ENCODE measurements at places on chromosomes 6 and 20. TPM values are rescaled to one million over a fixed set of nuclear protein-coding genes. Genes with fewer than 3 reads are reported as not detected.

GRCh38 chr6:47188588-47189021, 121.1 kb downstream of the TNFRSF21 start:
- peaks cover 2% of the 10 kb centered on the region for H3K27me3 ChIP-seq
- H3K36me3 ChIP-seq, result no peaks in the 10 kb centered on the region
- no peak overlapping the region for H3K4me3 ChIP-seq

DNA sequence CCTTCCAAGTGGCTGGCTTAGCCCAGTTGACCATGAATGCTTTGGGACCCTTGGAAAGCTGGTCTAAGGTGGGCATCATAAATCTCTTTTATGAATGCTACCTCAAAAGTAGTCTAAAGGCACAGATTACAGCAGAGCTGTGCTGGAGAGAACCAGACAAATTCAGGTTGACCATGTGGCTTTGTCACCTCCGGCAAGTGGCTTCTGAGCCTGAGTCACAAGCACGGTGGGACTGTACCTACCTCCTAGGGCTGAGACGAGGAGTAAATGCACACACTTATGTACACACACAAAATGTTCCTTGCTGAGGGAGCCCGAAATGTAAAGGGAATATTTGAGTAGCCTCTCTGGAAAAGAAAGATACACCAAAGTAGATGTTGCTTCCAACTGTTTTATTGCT, 155.9 kb downstream of the NFATC2 start:
- H3K27me3 ChIP-seq, result no peaks in the 10 kb centered on the region
- no peak overlapping the region for H3K4me3 ChIP-seq
- no peak overlapping the region for H3K27ac ChIP-seq
- DNase-seq, result no peak
- no peaks in the 10 kb centered on the region for H3K36me3 ChIP-seq

DNA sequence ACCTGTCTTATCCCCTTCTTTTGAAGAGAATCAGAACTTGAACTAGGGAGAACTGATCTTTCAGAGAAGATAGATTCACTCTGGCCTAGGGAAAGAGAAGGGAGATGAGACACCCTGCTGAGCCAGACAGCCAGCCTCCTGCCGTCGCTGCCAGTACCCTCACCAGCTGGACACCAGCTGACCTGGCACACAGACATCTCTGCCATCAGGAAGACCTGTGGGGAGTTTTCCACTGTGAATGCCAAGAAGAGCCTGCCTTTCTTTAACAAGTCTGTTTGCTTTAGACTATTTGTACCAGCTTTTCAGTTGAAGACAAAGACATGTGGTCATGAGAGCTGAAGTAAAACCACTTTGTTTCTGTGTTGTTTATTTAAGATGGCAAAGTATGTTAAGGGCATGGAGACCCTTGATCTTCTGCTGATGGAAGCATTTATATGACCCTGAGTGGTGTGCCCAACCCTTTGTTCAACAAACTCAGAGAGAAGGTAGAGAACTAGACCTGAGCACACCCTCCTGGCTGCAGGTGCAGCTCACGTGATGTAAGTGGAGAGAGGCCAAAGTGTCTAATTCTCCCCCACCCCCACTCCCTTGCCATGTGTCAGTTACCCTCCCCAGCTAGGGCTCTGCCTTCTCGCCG, 82.3 kb upstream of the SLC24A3 start:
- H3K36me3 ChIP-seq, result no peaks in the 10 kb centered on the region
- H3K27ac ChIP-seq, result no peak overlapping the region
- H3K27me3 ChIP-seq, result no peaks in the 10 kb centered on the region
- H3K4me1 ChIP-seq, result no peaks in the 10 kb centered on the region

The PPP1R3G gene
- 0.40 TPM for total RNA-seq

DNA sequence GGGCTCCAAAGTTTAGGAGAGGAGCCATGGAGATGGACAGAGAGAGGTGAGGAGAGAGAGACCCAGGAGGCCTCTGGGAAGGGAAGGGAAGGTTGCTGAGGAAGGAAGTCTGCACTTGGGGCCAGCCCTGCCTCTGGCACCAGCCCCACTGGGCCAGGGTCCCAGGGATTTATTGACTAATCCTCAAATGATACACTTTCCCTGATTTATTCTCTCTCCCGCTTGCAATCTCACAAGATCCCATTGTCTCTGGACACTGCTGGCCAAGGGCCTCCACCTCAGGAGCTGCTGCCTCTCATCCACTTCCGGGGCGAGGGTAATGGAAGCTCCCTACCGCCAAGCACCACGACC, 43.6 kb upstream of the FOXP4 start:
- H3K27me3 ChIP-seq, result peaks cover 3% of the 10 kb centered on the region
- H3K4me1 ChIP-seq, result peaks cover 32% of the 10 kb centered on the region
- no peak for DNase-seq
- peak overlapping the region; percentile 81 for H3K27ac ChIP-seq
- H3K4me3 ChIP-seq, result no peak overlapping the region

GRCh38 chr20:41004531-41005360, 23.9 kb upstream of the TOP1 start:
- peaks cover 55% of the 10 kb centered on the region for H3K4me1 ChIP-seq
- H3K27me3 ChIP-seq, result no peaks in the 10 kb centered on the region
- no peak for DNase-seq
- peak overlapping the region; percentile 95 for H3K27ac ChIP-seq
- no peak overlapping the region for H3K4me3 ChIP-seq

The KIF25 gene
- not detected for total RNA-seq

The CCN6 gene
- total RNA-seq, result not detected

The PI3 gene
- total RNA-seq, result not detected

DNA sequence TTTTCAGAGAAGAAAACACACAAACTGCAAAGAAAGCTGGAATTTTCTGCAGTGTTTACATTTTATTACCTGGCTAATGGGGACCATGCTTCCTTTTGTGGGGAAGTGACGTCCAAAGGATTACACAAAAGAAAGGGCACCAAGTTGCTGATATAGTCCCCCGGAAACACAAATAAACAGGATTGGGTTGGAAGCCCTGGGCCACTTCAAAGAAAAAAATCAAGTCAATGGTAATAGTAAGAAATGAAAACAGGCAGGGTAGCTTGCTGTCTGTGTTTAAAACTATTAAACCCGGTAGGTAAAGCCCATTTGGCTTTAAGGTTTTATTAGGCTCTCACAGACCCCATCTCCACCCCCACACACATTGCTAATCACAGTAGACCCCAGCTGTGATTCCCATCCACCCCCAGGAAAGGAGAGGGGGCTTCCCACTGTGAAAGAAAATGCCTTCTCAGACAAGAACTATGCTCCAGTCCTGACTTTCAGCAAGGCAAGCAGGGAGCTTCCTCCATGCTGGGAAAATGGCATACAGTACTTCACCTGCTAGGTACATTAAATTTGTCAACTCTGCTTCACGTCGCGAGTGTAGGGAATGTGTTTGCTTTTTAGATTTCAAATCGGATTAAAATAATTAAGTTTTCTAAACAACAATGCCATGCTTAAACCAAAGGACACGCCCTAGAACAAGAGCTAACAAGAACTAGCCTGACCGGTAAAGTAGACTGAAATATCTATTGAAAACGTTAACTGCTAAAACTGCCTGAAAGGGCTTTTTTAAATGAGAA, 1.1 kb downstream of the PERP start:
- H3K4me1 ChIP-seq, result peaks cover 29% of the 10 kb centered on the region
- peaks cover 9% of the 10 kb centered on the region for H3K27me3 ChIP-seq
- peaks cover 2% of the 10 kb centered on the region for H3K36me3 ChIP-seq
- H3K27ac ChIP-seq, result peak overlapping the region; percentile 88

DNA sequence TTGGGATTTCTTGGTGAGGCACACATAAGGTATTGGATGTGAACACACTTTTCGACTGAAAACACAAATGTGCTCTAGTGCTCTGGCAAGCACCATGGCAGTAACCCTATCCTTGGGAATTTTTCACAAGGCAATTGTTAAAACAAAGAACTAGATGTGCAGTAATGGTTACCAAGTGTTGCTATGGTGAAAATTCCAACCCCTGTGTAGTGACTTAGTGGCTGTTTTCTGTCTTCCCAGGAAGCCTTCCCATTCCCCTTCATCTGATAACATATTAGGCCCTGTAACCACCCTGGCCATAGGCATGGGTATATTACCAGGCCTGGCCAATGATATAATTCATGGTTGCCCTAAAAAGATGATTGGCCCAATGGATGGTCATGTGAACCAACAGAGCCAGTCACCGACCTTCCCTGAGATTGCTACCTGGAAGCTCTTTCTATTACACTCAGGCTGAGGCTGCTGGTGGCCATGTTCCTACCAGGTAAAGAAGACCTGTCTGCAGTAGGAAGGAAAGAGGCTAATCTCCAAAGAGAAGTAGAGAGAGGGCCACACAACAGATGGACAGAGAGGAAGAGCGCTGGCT, 4.1 kb downstream of the C20orf202 start:
- H3K27me3 ChIP-seq, result peaks cover 44% of the 10 kb centered on the region
- H3K27ac ChIP-seq, result no peak overlapping the region
- no peak overlapping the region for H3K4me3 ChIP-seq
- no peak for DNase-seq

The TULP1 gene
- total RNA-seq, result not detected

The SNAP25 gene
- total RNA-seq, result 1.6 TPM

- DNase-seq, result no peak
- no peak overlapping the region for H3K4me3 ChIP-seq
- no peak overlapping the region for H3K27ac ChIP-seq
- H3K27me3 ChIP-seq, result peaks cover 3% of the 10 kb centered on the region
Observed at GRCh38 chr6:77011929-77012545, 451.3 kb downstream of the HTR1B start.

DNA sequence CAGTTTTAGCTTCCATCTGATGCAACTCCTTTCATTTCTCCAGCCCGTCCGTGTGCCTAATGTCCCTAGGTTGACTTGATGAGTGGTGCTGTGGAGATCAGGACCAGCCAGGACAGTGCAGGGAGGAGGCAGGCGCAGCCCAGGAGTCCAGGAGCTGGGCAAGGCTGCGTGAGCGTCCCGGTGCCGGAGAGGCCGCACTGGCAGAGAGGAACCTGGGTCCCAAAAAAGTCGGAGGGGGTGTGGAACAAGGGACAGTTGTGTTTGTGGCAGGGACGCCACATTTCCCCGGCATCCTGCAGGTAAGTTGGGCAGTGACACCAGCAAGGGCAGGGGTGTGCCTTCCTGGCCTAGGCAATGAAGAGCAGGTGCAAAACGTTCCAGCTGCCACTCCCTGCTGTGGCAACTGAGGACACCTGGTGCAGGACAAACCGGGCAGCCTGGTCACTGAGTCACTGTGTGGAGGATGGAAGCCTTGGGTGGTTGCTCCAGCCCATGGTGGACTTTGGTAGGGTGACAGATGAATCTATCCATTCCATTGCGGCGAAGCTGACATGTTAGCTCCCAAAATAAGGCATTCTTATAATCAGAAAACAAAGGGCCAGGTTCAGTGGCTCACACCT, 53.2 kb downstream of the RAMACL start:
- H3K27me3 ChIP-seq, result no peaks in the 10 kb centered on the region
- DNase-seq, result no peak
- peaks cover 2% of the 10 kb centered on the region for H3K4me1 ChIP-seq
- peaks cover 59% of the 10 kb centered on the region for H3K36me3 ChIP-seq

DNA sequence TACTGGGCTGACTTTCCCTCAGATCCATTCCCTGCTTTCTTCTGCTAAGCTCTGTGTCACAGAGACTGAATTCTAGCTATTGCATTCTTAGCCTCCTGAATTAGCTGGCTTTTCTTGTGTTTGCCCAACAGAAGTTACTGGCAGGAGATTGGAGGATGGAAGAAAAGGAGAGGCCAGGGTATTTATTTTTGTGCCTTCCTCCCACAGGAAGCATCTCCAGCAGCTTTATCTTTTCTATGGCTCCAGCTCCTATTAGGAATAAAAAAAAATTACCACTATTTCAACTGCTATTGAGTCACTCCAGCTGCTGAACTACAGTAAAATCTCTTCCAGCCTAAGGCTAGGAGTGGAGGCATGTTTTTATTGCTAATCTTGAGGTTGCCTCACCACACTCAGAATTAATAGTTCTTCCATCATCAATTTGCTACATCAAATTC, 492.4 kb downstream of the RFPL4B start:
- peaks cover 3% of the 10 kb centered on the region for H3K36me3 ChIP-seq
- peak overlapping the region; percentile 66 for H3K27ac ChIP-seq
- no peak overlapping the region for H3K4me3 ChIP-seq

- peaks cover 6% of the 10 kb centered on the region for H3K4me1 ChIP-seq
- H3K27ac ChIP-seq, result no peak overlapping the region
- H3K27me3 ChIP-seq, result no peaks in the 10 kb centered on the region
- H3K36me3 ChIP-seq, result peaks cover 5% of the 10 kb centered on the region
Observed at GRCh38 chr6:109024784-109025183, 69.9 kb downstream of the SESN1 start.

The NFATC2 gene
- 0.89 TPM for total RNA-seq

- DNase-seq, result no peak
- no peak overlapping the region for H3K27ac ChIP-seq
- H3K27me3 ChIP-seq, result no peaks in the 10 kb centered on the region
- H3K4me3 ChIP-seq, result no peak overlapping the region
Observed at GRCh38 chr6:170561555-170561954, 7.4 kb downstream of the TBP start.

- no peak overlapping the region for H3K27ac ChIP-seq
- H3K36me3 ChIP-seq, result peaks cover 3% of the 10 kb centered on the region
- peaks cover 66% of the 10 kb centered on the region for H3K27me3 ChIP-seq
- peaks cover 2% of the 10 kb centered on the region for H3K4me1 ChIP-seq
- DNase-seq, result no peak
Observed at GRCh38 chr6:29553268-29554057, 6.1 kb downstream of the UBD start.

DNA sequence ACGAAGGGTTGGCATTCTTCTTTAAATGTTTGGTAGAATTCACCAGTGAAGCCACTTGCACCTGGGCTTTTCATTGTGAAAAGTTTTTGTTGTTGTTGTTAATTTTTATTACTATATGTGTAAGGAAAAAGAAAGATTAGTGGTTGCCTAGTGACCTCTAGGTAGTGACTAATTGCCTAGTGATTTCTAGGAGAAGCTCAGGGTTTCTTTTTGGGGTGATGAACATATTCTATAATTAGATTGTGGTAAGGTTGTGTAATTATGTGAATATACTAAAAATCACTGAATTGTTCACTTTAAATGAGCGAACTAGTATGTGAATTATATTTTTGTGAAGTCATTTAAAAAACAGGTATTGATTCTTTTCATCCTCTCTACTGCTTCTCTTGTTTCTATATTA, 123.8 kb upstream of the TMEM170B start:
- DNase-seq, result no peak
- H3K36me3 ChIP-seq, result no peaks in the 10 kb centered on the region
- H3K4me3 ChIP-seq, result no peak overlapping the region
- no peak overlapping the region for H3K27ac ChIP-seq
- H3K4me1 ChIP-seq, result peaks cover 7% of the 10 kb centered on the region
- no peaks in the 10 kb centered on the region for H3K27me3 ChIP-seq

- no peak overlapping the region for H3K27ac ChIP-seq
- H3K27me3 ChIP-seq, result peaks cover 8% of the 10 kb centered on the region
- peaks cover 2% of the 10 kb centered on the region for H3K4me1 ChIP-seq
- no peak for DNase-seq
- H3K36me3 ChIP-seq, result no peaks in the 10 kb centered on the region
- H3K4me3 ChIP-seq, result no peak overlapping the region
Observed at GRCh38 chr6:25714765-25715164, 39.8 kb upstream of the SLC17A4 start.

GRCh38 chr20:771741-772464, 3.6 kb upstream of the SLC52A3 start:
- no peak overlapping the region for H3K27ac ChIP-seq
- H3K4me1 ChIP-seq, result no peaks in the 10 kb centered on the region
- H3K36me3 ChIP-seq, result no peaks in the 10 kb centered on the region
- DNase-seq, result no peak

The GSTA3 gene
- not detected for total RNA-seq
